Effector memory CD8-positive, alpha-beta T cell (primary cell): ENCODE measurements at places on chromosomes 4 and X.
A peak's percentile ranks its signal among the peaks of the same experiment; 100 is the strongest.

DNA sequence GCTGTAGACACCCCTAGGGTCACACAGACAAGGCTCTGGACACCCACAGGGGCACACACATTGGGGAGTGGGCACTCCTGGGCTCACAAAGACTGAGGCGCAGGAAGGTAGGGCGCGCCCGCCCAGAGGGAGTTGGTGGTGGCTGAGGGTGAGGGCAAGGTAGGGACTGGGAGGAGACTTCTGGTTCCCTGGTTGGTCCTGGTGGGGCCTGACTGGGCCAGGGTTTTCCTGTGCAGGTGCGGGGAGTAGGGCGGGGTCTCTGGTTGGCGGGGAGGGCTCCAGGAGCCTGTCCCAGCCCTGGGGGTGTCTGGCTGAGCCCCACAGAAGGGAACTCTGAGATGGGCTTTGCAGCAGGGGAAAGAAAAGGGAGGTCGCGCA lies 6.7 kb upstream of the WAS start:
- no peak for DNase-seq

- DNase-seq: no peak
Observed at GRCh38 chrX:103847174-103847870, 15.3 kb upstream of the RAB9B start.

- DNase-seq: no peak
Observed at GRCh38 chr4:137957806-137958205, 284.3 kb downstream of the SLC7A11 start.

DNA sequence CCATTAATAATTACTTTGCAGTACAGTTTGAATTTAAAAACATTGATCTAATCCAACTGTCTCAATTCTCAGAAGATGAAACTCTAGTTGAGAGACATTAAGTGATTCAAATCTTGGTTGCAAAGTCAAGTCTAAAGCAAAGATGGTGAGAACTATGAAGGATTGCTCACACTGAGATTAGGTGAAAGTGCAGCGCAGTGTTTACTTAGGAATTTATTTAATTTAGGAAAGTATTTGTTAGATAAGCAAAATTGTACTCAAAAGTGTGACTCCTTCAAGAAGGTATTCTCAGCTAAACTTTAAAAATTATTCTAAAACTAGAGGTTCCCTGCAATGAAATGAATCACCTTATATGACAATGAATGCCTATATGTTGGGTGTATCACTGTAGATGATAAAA lies 454.9 kb downstream of the PDGFC start:
- DNase-seq: no peak

DNA sequence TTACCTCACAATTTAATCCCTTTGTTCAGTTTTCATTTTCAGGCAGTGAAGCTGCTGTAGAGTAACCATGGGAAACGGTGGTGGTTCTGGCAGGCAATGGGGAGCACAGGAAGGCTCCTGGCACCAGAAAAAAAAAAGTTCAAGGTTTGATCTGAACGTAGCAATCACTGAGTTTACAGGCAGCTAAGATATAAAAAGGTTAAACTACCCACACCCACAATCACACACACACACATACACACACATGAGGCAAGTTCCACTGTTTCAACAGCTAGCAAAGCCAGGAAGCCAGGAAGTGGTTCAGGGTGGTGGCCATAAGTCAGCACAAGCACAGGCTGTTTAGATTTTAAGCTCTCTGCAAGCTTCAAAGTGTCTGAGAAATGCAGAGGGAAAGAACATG lies at the start of gene SULT1B1:
TSS of gene SULT1B1 (minus strand) at position 166 of the 400 bp plus-strand sequence. CDS start 5,403 bp downstream, outside the sequence.
- no peak for DNase-seq

DNA sequence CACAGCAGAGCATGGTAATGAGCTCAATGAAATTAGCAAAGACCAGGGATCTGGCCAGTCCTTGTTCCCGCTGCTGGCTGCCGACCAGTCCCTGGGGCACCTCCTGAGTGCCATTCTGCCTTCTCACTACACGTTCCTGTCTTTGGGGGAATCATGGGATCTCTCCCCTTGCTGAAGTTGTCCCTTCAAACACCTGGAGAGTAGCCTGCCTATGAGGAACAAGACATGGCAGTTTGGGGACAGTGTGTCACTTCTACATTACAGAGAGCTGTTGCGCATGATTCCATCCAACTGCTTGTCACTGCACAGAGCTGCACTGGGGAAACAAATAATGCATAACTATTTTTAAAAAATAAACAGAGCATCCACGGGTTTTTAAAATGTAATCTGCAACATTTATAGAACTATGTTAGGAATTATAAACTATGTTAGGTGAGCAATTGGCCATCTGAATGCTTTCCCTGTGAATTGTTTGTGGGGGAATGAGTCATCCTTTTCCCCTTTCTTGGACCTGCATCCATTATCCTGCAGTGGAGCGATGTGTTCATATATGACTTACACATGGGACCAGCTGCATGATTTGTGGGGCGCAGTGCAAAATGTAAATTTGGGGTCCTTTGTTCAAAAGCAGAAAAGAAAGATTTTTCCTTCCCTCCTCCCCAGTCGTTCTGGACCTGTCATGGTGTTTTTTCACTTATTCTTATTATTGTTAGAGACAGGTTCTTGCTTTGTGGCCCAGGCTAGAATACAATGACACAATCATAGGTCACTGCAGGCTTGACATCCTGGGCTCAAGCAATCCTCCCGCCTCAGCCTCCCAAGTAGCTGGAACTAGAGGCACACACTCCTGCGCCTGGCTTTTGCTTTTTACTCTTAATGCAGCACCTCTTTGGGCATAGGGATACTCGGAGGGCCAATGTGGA lies 115.0 kb upstream of the TBL1X start:
- DNase-seq: no peak

DNA sequence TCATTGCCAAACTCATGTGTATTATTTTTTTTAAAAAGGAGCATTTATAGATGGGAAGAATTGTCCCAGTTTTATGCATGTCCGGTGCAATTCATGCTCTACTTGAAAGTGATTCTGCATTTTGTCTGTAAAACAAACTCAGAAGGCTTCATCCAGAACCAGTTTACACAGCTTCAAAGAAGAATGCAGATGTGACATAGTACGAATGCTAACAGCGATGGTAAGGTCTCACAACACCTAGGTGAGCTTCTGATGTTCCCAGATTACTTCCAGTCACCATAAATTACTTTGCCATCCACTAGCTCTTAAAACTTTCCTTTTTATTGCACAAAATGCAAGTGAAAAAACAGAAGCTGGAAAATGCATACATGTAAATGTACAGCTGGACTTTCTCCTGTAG lies 41.5 kb upstream of the AGA start:
- DNase-seq: no peak

- no peak for DNase-seq
Observed at GRCh38 chr4:128635141-128635954, 174.2 kb upstream of the JADE1 start.

GRCh38 chrX:111244235-111244750 lies 26.0 kb downstream of the CAPN6 start:
- DNase-seq: no peak

GRCh38 chr4:105555409-105555808 lies 3.0 kb downstream of the ARHGEF38 start:
- DNase-seq: no peak

- DNase-seq: no peak
Observed at GRCh38 chr4:139764686-139765310, 99.2 kb downstream of the MGST2 start.

GRCh38 chr4:10342866-10343265 lies 114.4 kb downstream of the ZNF518B start:
- no peak for DNase-seq

DNA sequence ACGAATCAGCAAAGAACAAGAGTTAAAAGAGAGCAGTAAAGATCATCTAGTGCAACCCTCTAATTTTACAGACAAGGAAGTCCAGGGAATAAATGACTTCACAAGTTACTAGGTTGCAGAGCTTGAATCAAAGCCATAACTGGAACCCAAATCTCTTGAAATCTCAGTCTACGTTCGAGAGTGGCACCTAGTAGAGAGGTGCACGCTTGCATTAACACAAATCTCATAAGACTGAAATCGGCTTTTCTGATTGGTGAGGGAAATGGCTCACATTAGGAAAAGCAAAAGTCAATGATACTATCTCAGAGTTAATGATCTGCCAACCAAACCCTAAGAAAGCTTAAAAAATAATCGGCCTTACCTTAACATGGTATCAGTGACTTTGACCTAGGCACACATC lies 43.0 kb downstream of the FAT1 start:
- DNase-seq: no peak

DNA sequence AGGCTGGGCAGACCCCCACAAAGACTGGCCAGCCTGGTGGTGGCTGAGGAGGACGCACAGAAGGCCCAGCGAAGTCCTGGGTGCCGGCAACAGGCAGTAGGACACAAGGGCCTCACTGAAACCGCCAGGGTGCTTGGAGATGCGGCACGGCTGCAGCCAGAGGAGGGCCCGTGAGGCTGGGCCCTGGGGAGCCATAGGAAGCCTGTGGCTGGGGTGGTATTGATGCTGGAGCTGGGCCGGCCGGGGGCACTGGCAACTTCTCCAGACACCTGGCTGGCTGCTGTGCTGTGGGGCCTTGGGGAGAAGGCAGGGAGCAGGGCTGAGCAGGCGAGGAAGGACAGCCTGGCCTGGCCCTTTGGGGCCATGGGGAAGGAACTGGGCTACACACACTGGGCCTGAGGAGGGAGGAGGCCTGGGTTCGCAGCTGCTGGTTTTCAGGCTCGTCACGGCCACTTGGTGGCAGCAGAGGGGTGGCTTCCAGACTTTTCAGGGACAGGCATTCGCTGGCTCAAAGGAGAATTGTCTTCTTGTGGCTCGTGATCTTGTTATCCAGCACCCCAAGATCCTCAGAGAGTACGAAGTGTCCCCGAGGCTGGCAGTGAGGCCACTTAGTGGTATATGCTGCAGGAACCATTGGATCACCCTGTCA lies 37.2 kb downstream of the ATP2B3 start:
- DNase-seq: peak; percentile 29

- DNase-seq: no peak
Observed at GRCh38 chr4:2771264-2771663, 15.1 kb upstream of the TNIP2 start.

DNA sequence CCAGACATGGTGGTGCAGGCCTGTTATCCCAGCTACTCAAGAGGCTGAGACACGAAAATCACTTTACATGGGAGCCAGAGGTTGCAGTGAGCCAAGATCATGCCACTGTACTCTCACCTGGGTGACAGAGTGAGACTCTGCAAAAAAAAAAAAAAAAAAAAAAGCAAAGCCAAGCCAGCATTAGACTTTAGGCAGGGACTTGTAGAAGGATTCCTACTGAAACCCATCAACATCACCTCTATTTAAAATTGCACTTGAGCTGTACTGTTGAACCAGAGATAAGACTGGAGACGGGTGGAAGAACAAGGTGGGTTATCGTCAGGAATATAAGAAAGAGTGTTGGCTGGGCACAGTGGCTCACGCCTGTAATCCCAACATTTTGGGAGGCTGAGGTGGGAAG lies 15.7 kb upstream of the AFAP1 start:
- DNase-seq: no peak

- DNase-seq: peak; percentile 3
Observed at GRCh38 chrX:152904151-152905080, 6.5 kb downstream of the ZNF185 start.

DNA sequence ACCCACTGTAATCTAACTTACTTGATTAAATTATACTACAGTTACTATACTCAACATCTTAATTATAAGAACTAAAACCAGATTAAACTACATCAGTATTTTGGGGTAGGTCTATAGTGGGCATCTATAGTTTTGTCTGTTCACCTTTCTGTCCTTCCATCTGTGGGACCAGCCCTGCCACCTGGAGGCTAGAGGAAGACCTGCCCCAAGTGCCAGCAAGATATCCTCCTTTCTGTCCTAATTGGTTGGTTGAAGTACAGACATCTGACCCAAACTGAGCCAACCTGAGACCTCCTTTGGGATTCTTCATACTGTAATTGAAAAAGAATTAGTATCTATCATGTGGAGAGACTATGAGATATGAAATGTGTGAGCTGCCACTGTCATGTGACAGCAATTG lies 172.2 kb upstream of the TLL1 start:
- no peak for DNase-seq

DNA sequence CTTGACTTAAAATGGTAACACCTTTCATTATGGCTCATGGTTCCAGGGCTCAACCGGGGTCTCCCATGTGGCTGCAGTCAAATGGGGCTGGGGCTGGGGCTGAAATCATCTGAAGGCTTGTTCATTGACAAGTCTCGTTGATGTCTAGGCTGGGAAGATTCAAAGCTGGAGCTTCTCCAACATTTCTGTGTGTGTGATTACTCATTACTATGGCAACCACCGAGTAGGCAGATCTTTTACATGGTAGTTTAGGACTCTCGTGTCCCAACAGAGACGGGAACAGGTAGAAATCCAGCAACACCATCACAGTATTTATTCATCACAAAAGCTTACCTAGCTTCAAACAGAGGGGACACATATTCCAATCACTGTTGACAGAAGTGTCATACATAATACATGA lies 7.8 kb downstream of the YTHDC1 start:
- no peak for DNase-seq

DNA sequence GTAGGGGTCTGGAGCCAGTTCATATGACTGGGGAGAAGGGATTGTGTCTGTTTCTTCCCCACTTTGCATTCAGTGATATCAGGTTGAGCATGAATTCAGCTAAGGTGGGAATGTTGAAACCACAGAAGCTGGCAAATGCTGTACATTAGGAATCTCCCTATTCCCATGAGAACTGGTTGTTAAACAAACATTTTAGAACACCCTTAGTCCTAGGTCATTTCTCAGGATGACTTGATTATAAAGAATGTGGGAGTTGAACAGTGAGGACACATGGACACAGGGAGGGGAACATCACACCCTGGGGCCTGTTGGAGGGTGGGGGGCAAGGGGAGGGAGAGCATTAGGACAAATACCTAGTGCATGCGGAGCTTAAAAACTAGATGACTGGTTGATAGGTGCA lies 62.6 kb upstream of the LIMCH1 start:
- no peak for DNase-seq

- DNase-seq: no peak
Observed at GRCh38 chr4:795726-796119, 30.2 kb downstream of the CPLX1 start.

DNA sequence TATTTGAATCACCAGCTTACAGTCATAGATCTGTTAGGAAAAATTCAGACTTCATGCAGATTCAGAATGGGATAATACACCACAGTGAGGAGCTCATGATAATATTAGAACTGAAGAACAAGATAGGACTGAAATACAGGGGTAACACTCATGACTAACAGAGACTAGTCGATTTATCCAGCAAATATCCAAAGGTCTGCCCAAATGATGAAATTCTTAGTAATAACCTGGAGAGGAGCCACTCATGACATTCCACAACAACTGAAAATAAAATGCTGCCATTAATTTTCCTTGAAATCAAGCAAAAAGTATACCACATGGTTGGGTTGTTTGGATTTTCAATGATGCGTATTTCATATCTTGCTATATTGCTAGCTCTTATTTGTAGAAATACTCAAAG lies 903.7 kb upstream of the ADGRL3 start:
- no peak for DNase-seq

- no peak for DNase-seq
Observed at GRCh38 chr4:53196882-53197771, 168.7 kb downstream of the SCFD2 start.

DNA sequence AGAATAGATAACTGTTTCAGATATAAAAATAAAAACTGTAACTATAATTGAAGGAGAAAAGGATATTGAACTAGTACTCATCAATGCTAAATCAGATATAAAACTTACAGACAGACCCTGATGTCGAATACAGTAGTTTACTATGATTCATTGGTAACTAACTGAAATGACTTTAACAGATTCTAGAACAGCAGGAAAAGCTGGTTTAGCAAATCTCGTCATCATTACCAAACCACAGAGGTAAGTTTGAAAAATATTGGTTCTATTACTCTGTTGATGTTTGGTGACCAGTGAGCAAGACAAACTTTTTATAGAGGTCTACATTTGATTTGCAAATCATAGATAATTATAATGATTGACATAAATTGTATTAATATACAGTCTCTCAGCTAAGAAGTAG lies 551.4 kb upstream of the ADGRL3 start:
- no peak for DNase-seq
